ENCODE measurements at places on chromosomes 1 and 21. TPM values are rescaled to one million over a fixed set of nuclear protein-coding genes. Genes with fewer than 3 reads are reported as not detected.
A peak's percentile ranks its signal among the peaks of the same experiment; 100 is the strongest.

DNA sequence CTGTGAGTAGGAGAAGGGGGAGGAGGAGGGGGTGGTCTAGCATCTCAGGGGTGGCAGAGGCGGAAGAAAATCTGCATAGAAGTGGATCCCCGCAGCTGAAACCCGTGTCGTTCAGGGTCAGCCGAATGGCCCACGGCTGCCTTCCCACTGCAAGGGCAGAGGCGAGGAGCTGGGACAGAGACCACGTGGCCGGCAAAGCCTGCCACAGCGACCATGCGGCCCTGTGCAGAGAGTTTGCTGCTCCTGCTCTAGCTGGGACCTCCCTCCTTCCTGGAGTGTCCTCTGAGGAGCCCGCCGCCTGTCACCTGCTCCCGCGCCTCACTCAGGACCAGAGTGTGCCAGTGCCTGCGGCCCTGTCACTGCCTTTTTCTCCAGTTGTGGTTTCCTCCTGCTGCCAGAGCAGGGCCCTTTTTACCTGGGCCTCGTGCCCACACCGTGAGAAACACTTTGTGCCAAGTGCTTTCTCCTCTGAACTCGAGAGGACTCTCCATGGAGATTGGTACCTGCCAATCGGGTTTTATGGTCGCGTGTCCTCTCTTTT is 5.4 kb upstream of the TRPM2 start:
- no peak for DNase-seq

The LRIG2 gene
- 7.8 TPM for total RNA-seq

The PLPPR5 gene
- total RNA-seq, result 0.05 TPM

- DNase-seq, result no peak
Measured at GRCh38 chr1:244113532-244114320, 62.6 kb downstream of the ZBTB18 start.

The S100A14 gene
- total RNA-seq, result not detected

DNA sequence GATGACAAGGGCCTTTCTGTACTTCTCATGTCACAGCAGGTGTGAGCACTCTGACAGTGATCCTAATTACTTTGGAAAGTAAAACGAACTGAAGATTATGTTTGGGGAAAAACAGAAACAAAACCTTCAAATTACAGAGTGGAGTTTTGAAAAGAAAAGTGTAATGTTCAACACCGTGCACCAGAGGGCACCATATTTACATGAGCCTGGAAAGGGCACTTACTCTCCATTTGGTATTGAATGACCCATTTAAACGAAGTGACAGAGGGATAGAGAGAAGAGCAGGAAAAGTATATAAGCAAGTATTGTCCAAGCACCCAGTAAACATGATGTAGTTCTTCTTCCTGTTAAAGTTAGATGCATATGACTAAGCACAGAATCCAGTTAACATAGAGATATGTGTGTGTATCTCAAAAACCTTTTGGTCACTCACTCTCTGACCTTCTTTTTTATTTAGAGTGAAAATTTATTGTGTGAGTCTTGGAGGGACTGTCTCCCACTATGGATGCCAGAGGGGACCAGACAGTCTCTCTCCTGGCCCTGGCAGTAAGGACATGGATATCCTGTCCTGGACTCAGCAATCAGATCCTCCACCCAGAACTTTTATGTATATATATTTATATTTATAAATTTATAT is 3.8 kb upstream of the RGSL1 start:
- peak; percentile 20 for DNase-seq

The TNNI3K gene
- not detected for total RNA-seq

The FCGR2B gene
- not detected for total RNA-seq

- no peak for DNase-seq
Measured at GRCh38 chr1:238119060-238119459, 228.3 kb upstream of the ZP4 start.

- DNase-seq, result no peak
Measured at GRCh38 chr21:28136656-28137255, 855.9 kb downstream of the LTN1 start.

The OR6K3 gene
- total RNA-seq, result not detected

DNA sequence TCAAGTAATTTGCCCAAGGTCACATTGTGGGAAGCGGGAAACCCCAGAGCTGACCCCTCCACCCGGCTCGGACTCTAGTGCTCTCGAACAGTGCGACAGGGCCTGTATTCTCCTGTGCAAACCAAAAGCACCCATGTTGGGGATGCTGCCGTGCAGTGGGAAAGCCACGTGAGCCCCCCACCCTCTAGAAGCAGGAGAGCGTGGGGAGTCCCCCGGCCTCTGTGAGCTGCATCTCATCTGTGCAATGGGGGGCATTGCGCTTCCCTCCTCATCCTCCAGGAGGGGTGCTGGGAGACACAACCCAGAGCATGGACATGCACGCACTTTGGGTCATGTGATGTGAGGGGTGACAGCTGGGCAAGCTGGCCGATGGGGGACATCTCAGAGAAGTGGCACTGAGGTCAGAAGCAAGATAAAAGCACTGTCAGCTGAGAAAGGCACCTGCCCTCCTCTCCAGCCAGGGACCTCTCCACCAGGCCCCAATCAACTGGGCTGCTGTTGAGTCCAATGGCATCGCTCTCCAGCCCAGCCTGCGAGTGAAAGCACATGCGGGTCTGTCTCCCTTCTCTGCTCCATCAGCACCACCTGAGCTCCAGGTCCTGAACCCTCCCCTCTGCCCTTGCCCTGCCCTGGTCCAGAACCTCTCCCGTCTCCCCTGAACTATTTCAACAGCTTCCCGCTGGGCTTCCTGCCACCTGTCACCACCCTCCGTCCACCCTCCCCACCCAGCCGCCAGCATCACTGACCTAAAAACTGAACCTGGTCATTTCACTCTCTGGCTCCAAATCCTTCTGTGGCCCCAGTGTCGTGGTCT is 76.4 kb upstream of the IFFO2 start:
- no peak for DNase-seq

The TBX15 gene
- total RNA-seq, result not detected

The GPR3 gene
- 0.44 TPM for total RNA-seq

The LCE1B gene
- not detected for total RNA-seq

- no peak for DNase-seq
Measured at GRCh38 chr21:44283948-44284347, 1.7 kb upstream of the AIRE start.

DNA sequence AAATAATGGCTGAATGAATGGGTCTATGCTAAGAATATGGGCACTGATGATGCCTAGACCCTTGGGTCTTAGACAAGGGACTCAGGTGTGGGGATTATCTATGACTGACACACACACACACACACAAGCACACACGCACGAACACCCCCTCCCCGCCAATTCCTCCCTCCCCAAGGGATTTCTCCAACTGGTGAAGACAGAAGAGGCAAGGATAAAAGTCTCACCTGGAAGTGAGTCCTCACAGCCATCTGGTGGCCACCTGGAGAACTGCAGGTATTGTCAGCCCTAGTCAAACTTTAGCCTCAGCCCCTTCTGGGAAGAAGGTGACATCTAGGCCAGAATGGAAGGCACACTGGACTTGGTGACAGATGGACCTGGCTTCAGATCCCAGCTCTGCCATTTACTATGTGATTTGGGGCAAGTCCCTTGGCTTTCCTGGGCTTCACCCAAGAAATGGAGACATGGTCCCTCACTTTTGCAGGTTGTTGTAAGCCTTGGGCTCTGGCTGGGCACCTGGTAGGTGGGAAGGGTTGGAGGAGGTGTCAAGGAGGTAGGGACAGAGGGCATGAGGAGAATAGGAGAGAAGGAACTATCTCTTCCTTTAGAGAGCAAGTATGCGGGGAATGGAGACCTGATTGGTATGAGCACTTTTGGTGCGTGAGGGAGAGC is 4.0 kb upstream of the GPR3 start:
- no peak for DNase-seq

GRCh38 chr1:2192031-2192995 is 2.3 kb downstream of the FAAP20 start:
- no peak for DNase-seq

DNA sequence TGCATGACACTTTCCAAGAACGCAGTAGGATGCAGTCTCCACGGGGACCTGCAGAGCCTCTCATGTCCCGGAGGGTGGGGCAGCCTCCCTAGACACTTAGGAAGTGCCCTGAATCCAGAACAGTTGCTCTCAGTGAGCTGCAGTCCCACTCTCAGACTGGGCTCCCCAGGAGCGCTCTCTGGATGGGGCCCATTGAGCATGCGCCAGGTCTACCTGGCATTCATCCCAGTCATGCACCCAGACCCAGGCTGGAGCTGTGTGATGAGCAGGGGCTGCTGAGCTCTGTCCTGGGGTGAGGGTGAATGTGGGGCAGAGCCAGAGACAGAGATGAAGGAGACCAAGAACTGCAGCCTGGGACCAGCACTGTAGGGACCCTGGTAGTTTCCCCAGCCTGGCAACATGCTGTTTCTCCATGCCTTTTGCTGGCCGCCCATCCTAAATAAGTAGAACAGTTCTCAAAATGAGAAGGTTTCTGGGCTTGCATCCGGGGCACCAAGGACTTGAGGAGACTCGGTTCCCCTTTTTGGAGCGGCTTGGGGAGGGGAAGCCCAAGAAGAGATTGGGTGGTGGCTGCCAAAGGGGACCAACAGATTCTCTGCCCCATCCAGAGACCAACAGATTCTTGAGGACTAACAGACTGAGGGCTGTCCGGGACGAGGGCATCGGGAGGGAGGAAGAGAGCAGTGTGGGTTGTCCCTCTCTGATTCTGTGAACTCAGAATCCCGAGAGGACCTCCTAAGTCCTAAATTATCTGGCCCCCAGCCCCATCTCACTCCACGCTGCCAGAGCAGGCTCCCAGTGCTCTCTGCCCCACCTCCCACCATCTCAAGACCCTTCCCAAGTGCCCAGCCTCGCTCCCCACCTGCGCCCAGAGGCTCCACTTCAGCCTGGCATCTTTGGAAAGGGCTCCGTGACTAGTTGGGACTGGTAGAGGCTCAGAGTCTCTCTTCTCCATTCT is 1.0 kb upstream of the PGLYRP4 start:
- no peak for DNase-seq

DNA sequence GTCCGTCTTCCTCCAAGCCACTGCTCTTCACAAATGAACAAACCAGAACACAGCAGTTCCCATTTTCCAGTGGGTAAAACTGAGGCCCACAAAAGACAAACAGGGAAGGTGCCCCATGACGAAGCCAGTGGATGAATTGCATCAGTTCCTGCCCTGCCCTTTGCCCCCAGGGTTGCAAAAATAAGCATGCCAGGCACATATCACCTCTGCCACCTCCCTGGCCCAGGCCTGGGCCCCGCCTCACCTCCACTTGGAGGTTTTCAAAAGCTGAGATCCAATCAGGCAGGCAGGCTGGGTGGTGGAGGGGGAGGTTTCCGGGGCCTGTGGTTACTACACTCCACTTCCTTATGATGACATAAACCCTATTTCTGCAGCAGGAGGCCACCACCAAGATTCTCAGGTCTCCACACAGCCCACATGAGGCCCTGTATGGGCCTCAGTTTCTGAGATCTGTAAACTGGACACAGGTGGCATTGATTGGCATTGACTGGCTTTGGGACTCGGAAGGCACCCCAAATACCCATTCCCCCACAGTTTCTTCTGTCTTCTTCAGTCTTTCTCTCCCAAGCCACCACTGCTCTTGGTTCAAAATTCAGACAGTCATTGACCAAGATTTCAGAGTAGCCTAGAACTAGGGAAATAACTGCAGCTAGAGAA is 4.1 kb downstream of the KIF21B start:
- no peak for DNase-seq

GRCh38 chr21:25614441-25614840 is 7.2 kb upstream of the MRPL39 start:
- no peak for DNase-seq

- DNase-seq, result no peak
Measured at GRCh38 chr1:25126562-25126961, 105.7 kb downstream of the SYF2 start.

DNA sequence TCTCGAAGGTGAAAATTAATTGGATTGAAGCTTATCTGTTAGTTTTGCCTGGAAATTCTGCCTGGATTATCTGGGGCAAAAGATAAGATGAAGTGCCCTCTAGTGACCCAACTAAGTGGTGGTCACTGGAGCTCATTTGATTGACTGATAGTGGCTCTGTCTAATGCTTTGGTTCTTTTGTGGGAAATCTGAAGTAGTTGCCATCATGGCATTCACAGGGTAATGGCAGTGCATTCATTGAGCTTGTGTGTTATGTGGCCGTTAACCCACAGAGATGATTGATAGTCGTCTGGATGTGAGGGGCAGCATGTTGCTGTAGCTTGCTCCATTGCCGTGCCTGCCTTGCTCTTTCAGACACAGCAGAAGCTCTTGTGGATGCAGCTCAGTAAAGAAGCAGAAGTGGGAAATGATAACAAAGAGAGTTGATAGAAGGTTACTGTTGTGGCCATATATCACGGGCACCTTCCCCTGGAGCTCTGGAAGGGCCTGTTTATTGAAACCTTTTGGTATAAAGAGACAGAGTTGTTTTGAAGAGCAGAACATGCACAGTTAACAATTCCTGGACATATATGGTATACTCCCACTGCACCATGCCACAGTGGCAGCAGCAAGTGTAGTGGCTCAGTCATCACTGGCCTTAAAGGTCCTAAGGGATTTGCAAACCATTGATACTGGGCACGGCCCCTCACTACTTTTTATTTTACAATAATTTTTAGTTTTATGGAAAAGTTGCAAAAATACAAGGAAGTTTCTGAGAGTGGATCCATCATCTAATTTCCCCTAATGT is 42.0 kb downstream of the CXADR start:
- DNase-seq, result no peak

DNA sequence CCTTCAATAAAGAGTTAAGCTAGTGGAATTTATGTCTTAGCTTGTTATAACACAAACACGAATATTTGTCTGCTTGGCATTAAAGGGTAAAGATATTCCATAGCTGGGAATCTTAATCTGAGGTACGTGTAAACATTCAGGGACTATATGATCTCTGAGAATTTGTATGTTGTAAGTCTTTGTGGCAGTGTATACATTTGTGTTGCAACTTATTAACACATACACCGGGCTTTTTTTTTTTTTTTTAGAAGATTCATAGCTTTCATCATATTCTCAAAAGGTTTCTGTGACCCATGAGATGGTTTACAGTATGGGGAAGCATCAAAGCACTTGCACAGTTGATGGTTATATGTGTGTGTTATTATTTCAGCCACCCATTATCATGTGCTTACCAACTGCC is 3.0 kb downstream of the GGPS1 start:
- no peak for DNase-seq

GRCh38 chr1:205480349-205480985 is 24.0 kb upstream of the CDK18 start:
- DNase-seq, result no peak

DNA sequence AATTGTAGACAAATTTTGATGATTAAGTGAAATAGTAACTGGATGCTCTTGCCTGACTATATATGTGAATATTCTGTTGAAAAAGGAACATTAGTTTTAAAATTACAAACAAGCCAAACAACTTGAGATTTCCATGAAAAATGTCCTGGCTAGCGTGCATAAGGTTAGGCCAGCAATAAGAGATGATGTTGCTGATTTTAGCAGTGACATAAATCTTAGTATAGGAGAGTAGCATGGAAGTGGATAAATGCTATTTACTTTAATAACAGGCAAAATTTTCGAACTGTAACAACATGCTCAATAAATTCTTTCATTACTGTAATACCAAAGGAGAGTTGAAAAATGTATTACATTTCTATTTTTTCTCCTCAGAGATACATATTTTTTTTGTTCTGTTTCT is 266.6 kb downstream of the LRRC7 start:
- DNase-seq, result no peak
